ENCODE measurements at places on chromosomes 2 and 18.

- no peak for DNase-seq
Observed at GRCh38 chr2:46874236-46874929, 41.2 kb downstream of the MCFD2 start.

DNA sequence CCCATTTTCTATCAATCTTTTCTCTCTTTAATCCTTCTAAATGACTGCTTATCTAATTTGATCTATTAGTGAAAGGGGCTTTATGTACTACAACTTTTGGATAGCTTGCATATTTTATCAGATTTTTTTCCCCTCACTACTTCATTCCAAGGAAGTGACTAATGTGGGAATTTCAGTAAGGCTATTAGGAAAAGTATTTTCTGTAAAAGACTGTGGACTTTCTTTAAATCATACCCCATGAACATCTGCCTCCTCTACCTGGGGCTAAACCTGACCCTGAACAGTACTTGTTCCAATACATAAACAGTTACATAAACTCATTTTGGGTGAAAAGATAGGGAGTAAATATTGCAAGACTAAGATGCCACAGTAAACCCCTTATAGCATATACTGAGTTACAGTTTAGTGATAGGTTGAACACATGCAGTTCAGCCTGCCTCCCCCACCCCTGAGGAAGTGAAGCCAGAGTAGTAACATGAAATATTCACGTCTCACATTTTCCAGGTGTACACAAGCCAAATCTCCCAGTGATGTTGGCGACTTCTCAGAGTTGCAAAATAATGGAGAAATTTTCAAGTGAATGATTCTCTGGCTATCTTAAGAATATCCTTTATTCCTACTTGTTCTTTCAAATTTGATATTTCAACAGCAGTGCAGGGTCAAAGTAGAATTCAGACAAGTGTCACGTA lies 590.9 kb upstream of the ZEB2 start:
- DNase-seq = no peak

- DNase-seq = no peak
Observed at GRCh38 chr2:70790136-70790828, at the start of gene FIGLA. FIGLA (minus strand) TSS chr2:70790643; CDS start chr2:70790638, 5 bp downstream.

DNA sequence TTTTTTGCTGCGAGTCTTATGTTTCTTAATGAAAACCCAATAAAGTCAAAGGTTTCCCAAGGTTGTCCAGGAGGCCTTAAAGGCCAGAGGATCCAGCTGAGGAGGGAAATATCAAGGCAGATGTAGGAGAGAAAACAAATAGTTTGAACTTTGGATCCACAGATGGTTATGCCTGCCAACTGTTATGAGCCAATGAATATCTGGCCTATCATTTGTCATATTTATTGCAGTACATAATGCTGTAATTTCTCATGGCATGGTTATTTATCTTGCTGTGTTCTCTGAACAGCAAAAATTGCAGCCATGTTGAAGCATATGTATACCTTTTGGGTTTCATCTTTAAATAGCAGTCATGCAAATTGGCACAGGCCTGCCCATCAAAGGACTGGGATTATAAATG lies 38.2 kb upstream of the CAVIN2 start:
- DNase-seq = no peak

DNA sequence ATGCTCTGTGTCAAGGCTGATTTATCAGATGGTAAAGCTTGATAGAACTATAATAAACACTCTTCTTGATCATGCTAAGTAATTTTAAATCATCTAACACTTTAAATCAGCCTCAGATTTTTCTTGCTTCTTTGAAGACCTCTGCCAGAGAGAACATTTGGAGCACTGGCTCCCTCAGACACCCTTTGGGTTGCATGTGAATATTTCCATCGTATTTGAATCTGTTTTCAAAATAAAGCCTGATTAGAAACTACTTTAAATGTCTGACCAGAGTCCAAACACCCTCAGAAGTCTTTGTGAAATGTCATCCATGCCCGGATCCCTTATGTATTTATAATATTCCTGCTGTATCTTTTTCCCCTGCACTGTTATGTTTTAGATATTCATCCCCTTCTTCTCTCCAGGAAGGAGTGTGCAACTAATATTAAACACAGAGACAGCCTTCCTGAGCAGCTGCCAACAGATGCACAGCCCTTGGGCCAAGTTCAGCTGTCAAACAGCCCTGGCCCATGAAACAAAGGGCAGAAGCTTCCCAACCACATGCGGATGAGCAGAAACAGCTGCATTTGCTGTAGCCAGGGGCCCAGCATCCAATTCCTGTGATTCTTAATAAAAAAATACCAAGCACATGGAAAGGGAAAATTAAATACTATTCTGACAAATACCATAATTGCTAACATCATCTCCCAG lies 46.5 kb downstream of the DPP10 start:
- DNase-seq = no peak

DNA sequence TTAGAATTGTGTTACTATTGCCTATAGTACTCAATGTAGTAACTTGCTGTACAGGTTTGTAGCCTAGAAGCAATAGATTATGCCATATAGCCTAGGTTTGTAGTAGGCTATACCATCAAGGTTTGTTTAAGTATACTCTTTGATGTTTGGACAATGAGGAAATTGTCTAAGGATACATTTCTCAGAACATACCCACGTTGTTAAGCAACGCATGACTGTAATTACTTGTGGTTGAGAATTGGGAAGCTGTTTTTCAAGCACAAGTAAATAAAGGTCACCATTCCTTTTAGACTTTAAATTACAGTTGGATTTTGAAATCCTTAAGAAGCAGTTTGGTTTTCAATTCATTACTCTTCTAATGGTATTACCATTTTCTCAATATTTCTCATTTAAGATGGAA lies 89.8 kb upstream of the KCNH7 start:
- no peak for DNase-seq

GRCh38 chr2:70516596-70516995 lies 37.0 kb downstream of the TGFA start:
- no peak for DNase-seq

- DNase-seq = no peak
Observed at GRCh38 chr2:164898475-164898874, 56.9 kb downstream of the SLC38A11 start.

- DNase-seq = no peak
Observed at GRCh38 chr2:101146535-101146934, 4.6 kb downstream of the TBC1D8 start.

- DNase-seq = no peak
Observed at GRCh38 chr18:59149416-59149815, 9.7 kb downstream of the SEC11C start.

DNA sequence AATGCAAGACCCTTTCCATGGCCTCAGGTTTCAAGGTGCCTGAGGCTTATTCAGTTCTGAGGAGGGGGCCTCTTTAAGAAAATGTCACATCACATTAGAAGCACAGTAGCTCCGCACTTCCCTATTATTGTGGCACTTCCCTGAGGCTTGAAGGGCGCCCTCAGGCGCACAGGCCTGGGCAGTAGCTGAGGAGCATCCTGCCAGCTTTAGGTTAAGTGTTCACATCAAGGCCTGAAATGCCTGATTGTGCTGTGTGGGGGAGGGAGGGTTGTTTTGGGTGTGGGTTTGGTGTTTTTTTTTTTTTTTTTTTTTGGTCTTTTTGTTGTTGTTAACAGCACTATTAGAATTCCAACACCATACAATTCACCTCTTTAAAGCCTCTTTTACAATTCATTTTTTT lies 107.9 kb downstream of the CABLES1 start:
- no peak for DNase-seq

DNA sequence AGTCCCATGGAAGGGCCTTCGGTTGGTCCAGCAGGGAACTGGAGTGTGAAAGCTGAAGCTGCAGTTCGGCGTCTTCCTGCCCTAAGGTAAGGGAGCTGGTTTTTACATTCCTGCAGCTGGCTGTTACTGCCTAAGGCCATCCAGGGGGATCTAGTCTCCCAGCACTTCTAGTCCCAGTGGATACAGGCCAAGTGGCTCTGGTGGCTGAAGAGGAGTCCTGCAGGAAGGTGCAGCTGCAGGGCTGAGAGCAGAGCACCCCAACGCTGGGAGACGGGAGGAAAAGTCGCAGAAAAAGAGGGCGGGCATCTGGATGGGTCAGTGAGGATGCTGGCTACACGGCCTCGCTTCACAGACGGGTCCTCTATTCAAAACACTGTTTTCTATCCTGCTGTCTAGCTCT lies 225.0 kb upstream of the HS6ST1 start:
- no peak for DNase-seq

DNA sequence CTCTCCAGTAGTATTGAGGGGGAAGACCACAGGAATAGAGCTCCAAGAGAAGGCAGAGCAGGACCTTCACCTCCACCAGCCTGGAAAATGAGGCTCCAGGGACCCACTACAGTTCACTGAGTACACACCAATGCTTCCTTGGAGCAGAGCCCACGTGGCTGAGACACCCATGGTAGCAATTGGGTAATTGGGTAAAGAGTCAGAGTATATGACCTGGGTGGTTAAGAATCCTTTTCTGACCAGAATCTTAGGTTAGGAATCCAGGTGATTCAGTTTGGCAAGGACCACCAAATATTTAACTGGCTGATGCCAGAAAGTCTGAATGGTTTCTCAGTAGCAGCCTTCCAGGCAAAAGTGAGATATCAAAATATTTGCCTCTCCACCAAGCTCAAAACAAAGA lies 107.7 kb downstream of the MDH1 start:
- DNase-seq = no peak

- no peak for DNase-seq
Observed at GRCh38 chr18:58344861-58345463, 283.9 kb downstream of the ALPK2 start.

DNA sequence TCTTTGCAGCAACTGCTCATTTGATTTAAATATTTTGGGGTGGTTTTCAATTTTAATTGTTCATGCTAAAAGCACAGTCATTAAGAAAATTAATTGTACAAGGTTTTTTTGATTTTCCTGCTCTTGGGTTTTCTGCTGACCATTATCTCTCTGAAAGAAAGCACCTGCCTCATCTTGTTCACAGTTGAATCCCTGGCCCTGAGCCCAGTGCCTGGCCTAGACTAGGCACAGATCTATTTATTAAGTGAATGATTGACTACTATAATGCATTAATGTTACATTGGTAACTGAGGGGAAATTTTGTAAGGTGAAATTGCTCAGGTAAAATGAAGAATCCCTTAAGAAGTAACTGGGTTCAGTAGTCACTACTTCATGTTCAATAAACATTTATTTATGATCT lies 22.0 kb downstream of the IL1RL2 start:
- no peak for DNase-seq

DNA sequence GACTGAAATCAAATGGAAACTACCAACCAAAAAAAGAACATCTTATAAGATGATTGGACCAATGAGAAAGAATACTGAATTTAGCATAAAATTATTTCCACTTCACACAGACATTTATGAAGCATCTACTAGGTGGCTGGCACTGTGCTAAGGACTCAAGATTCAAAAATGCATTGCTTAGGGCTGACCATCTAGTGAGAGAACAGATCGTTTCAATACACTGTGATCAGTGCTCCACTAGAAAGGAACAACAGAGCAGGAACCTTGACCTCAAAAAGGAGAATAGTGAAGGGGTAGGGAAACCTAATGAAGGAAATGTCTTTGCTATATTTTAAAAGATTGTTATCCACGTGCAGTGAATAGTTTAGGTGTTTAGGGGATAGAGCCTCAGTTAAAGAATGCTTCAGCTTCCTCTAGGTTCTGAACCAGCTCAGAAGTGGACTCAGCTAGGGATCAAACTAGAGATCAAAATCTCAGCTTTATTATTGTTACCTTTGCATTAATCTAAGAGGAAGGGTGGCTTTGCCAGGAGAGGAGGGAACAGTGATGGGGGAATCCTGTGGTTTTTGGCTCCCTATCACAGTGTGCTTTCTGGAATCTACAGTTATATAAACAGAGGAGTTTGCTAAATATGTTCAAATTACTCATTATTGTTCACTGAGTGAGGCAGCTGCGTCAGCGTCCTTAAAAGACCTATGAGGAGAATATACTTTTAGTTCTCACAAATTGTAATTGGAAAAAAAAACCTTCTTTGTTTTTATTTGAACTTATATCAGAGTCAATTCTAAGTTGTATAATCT lies 16.2 kb upstream of the BBS5 start:
- no peak for DNase-seq

DNA sequence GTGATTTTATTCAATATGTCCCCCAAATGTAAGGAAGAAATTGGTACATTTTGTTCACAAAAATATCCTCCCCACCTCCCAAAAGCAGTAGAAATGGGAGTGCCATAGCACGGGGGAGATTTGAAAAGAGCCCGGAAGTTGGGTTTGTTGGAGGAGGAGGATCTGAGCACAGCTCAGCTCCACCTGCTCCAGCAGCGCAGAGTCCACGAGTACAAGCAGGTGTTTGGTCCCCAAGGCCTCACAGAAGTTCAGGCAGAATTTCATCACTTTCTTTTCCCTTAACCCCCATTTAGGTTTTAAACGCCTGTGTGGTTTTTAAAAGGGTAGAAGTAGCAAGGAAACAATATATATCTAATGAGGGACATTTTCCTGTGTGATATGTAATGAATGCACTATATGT lies 56.0 kb downstream of the TRAPPC12 start:
- no peak for DNase-seq

GRCh38 chr2:160277151-160277550 lies 77.1 kb upstream of the ITGB6 start:
- no peak for DNase-seq

DNA sequence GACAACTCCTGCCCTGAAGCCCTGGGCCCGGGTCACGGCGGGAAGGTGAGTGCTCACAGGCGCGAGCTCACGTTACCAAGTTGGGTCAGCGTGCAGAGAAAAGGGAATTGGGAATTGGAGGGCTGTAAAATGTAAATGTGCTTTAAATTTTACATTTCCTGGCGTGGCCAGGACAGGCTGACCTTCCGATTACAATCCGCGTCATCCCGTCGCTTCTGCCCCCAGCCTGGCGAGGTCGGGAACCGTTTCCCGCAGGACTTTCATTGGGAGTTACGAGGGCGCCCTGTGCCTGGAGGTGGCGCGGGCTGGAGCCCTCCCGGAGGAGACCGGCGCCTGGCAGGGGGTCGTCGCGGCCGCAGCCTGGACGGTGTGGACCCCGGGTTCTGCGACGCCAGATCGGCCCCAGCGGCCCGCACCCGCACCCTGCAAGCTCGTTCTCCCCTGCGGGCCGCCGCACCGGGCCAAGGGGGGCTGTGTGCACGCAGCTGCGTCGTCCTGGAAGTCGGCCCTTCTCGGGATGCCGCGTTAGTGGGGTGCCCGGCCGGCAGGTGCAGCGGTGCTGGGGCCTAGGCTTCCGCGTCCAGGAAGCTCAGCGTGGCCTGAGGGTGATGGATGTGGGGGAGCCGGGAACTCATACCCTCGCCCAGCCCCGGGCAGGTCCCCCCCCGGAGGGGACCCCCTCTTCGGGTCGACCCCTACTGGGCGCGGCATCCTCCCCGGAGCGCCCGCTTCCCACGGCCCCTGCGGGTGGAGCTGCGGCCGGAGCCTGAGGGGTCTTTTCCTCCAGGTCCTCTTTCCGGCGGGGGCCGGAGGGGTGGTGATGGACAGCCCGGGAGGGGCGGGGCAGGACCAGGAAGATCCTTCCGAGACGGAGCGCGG lies 63.9 kb downstream of the LRRFIP1 start:
- DNase-seq = no peak

Measured in putamen (tissue), 1 donor.